ENCODE measurements at places on chromosomes 16 and 17.

GRCh38 chr17:2344528-2344927, 7.2 kb downstream of the SGSM2 start:
- no peak for DNase-seq

- DNase-seq = no peak
Measured at GRCh38 chr17:6299275-6299674, 135.6 kb downstream of the AIPL1 start.

DNA sequence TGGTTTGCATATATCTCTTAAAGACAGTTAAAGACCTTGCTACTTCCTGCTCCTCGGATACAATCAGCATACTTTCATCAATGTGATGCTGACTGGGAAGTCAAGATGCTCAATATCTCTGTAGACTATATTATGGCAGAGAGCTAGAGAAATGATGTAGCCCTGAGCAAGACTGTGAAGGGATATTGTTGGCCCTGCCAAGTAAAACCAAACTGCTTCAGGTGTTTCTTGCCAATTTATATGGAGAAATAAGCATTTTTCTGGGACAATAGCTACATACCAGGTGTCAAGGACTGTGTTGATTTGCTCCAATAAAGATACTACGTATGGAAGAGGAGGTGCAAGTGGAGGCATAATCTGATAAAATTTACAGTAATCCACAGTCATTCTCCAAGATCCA, 4.7 kb upstream of the EFCAB5 start:
- DNase-seq = no peak

- no peak for DNase-seq
Measured at GRCh38 chr17:82118815-82119380, 20.9 kb upstream of the FASN start.

- DNase-seq = no peak
Measured at GRCh38 chr17:21524211-21524591, 148.0 kb downstream of the KCNJ12 start.

DNA sequence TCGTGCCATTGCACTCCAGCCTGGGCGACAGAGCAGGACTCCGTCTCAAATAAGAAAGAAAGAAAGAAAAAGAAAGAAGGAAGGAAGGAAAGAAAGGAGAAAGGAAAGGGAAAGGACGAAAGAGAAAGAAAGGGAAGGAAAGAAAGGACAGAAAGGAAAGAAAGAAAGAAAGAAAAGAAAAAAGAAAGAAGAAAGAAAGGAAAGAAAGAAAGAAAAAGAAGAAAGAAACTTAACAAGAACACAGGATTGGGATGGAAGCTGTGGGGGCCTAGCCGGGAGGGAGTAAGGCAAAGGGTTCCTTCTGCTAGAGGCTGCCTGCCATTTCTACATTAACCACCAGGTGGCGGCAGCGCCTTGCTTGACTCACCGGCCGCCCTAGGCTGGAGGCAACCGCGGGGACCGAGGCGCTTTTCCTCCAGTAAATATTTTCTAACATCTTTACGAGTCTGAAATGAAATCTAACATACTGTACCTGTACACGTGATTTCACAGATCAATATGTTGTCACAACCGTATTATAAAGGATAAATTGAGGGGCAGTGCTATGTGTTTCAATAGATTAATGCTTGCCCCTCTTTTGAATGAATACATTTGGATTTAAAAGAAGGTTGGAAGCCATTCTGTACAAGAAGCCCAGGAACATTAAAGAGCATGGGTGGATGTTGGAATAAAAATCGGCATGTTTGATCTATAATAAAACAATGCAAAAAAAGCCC, 6.1 kb downstream of the GJD3 start:
- DNase-seq = peak; percentile 87

GRCh38 chr17:35645923-35646322, 58.8 kb downstream of the AP2B1 start:
- no peak for DNase-seq

DNA sequence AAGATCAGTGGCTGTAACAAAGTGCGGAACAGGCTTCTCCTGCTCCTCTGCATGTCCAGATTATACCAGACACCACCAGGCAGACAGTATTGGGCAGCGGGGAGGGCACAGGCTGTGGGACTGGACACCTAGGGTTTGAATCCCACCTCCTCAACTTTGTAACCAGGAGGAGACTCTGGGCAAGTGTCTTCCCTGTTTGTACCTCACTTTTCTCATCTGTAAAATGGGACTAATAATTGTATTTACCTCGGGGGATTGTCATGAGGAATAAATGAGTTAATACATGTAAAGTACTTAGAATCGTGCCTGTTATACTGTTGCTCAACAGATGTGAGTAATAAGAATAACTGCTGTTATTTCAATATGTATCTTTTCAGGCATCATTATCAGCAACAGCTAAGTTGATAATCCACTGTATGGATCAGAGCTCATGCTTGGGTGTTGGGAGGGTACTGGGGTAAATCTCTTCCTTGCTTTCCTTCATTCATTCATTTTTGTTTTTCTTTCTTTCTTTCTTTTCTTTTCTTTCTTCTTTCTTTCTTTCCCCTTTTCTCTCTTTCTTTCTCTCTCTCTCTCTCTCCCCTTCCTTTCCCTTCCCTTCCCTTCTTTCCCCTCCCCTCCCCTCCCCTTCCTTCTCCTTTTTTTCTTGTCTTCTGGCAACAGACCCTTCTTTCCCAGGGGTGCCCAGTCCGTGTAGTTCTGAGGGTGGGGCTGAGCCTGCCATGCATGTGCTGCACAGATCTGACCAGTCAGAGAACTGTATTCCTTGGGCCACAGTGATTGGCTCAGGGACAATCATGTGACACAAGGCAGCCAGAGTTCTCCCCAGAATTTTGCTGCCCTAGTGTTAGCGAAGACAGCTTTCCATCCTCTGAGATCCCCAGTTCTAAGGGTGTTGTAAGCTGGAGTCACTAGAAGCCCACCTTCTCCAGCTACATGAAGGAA, 25.3 kb upstream of the BRD7 start:
- no peak for DNase-seq

GRCh38 chr16:47504599-47504998, 43.5 kb downstream of the PHKB start:
- DNase-seq = no peak

DNA sequence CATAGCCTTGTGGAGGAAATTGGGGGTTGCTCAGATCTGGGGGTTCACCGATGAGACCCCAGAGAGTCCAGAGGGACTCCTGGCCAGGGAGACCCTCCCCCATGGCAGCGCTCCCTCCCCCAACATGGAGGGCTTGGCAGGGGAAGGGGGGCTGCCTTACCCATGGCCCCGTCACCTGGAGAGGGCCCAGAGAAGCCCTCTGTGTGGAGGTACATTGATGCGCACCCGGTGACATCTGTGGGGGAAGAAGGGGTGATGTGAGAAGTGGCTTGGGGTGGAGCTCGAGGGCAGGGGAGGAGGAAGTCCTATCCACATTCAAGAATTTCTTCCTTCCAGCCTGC, 16.2 kb downstream of the ETV4 start:
- DNase-seq = no peak

- no peak for DNase-seq
Measured at GRCh38 chr17:82480318-82480717, 21.8 kb downstream of the NARF start.

GRCh38 chr16:5622234-5622884, 524.8 kb upstream of the EEF2KMT start:
- no peak for DNase-seq

- no peak for DNase-seq
Measured at GRCh38 chr16:67708368-67708771, 10.7 kb downstream of the GFOD2 start.

- DNase-seq = no peak
Measured at GRCh38 chr16:20242568-20243255, 84.6 kb downstream of the GP2 start.

GRCh38 chr16:56068816-56069215, 122.5 kb upstream of the GNAO1 start:
- no peak for DNase-seq

- DNase-seq = no peak
Measured at GRCh38 chr16:56414366-56414765, 11.0 kb downstream of the AMFR start.

DNA sequence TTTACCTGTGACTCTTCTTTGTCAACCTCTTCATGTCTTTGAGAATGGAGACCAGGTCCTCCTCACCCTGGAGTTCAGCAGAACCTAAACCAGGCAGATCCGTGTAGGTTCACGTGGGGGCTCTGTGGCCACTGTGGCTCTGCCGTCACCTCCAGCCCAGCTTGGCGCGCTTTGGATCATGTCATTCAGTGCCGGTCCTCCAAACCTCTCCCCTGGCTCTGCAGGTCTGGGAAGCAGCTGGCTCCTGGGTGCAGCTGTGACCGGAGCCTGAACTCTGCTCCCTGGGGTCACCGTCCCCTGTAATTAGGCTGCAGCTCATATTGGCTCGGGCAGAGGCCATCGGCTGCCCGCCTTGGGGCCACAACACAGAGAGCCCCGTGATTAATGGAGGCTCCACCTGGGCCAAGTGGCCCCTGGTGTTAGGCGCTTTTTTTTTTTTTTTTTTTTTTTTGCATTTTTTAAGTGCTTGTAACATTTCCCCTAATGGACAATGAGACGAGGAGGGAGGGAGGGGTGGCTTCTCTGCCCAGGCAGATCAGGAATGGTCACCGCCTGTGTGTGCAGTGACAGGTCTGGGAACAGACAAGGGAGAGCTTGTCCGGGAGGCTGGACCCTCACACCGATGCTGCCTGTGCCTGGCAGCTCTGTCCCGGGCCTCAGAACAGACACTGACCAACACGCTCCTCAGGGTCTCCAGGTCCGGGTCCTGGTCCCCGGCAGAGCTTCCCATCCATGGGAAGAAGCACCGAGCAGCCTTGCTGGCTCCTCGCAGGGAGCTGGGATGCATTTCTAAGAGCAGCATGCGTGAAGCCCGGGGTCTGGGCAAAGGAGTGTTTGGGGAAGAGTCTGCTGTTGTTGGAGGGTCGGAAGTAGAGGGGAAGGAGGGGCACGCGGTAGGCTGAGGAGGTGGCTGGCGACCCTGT, 247.9 kb downstream of the SEC14L1 start:
- peak; percentile 94 for DNase-seq

- peak; percentile 82 for DNase-seq
Measured at GRCh38 chr17:14373614-14374259, 72.9 kb downstream of the HS3ST3B1 start.

GRCh38 chr16:73025856-73026210, 22.1 kb downstream of the ZFHX3 start:
- DNase-seq = no peak

DNA sequence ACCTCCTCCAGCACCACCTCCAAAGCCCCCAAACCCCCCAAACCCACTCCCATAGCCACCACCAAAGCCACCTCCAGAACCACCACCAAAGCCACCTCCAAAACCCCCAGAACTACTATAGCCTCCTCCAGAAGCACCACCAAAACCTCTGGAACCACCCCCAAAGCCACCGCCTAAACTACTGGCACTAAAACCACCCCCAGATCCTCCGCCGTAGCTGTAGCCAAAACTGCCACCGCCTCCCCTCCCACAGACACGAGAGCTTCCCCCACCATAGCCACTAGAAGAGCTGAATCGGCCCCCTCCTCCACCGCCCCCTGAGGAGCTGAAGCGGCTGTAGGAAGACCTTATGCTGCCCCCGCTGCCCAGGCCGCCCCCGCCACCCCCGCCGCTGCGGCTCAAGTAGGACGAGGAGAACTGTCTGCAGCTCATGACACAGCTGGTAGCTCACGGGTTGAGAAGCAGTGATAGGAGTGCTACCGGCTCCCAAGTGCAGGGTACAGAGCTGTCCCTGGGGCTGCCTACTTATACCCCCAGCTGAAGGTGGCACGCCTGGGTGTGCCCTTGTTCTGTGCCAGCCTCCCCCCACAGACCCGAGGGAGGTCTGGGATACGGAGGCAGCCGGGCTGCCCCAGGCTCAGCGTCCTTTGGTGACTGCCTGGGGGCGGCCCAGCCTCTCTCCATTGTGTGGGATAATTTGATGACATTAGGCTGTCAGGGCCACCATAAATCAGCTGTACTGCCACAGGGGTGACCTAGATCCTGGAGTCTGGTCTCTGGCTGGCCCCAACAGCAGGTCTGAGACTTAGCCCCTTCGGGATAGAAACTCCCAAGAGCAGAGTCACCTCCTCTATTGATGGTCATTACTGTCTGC, at the start of gene KRT9:
Gene KRT9 (minus strand): TSS at position 499 of the 874 bp plus-strand sequence. CDS start 67 bp downstream, at position 432.
- no peak for DNase-seq

- no peak for DNase-seq
Measured at GRCh38 chr16:74580833-74581232, 26.1 kb downstream of the GLG1 start.

DNA sequence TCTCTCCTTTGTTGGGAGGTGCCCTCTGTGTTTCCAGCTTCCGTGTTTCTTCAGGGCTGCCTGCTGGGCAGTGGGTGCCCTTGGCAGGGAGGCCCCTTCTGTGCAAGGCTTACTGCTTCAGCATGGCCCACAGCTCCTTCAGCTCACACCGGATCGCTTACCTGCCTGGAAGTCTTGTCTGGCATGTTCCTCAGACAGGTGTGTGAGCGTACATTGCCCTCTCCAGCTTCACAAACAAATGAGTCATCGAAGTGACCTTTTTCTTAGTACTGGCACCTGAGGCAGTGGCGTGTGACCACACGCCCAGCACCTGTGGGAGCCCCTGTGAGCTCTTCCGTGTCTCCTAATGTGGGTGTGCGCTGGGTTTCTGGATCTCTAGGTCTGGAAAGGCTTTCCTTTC, 3.5 kb downstream of the RAB40C start:
- no peak for DNase-seq

- DNase-seq = peak; percentile 86
Measured at GRCh38 chr16:69941251-69942098, 9.7 kb upstream of the CLEC18A start.

DNA sequence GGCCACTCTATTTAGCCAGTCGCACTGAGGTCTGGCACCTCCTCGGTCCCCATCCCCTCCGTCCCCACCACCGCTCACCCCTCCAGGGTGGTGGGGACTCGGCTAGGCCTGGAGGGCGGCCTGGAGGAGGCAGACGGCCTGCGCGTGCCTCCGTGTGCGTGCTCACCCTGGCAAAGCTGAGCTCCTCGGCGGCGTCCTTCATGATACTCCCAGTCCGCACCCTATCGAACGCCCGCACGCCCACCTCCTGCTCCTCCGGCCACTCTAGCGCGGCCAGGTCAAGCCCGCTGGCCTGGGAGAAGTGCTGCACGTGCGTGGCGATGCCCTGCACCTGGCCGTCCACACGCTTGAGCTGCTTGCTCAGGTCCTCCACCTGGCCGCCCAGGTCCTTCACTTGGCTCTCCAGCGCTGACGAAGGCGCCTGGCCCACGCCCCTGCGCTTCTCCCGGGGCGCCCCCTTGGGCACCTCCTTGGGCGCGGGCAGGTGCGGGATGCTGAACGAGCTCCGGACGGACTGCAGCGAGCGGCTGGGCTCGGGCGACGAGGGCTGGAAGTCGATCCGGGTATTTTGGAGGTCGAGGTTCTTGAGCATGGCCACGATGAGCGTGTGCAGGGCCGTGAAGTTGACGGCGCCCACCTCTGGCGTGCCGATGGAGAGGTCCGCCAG, 644 bp downstream of the QRICH2 start:
- DNase-seq = no peak

DNA sequence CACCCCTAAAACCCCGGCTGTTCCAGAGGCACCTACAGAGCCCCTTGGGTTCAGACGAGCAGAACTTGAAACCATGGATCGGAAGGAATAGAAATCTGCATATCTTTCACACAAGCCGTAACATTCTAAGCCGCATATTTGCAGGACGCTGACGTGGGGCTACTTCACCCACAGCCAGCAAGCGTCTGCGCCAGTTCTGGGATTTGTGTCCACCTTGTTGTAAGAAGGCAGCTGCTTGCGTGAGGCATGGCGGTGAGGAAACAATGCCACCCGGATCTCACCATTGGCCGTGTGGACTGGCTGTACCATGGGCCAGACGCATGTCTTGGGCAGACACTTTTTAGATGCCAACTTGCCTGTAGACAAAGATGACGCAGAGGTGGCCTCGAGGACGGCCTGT, 34.5 kb downstream of the TNFRSF13B start:
- peak; percentile 24 for DNase-seq

- DNase-seq = no peak
Measured at GRCh38 chr17:68598074-68598473, 3.1 kb downstream of the FAM20A start.

- DNase-seq = no peak
Measured at GRCh38 chr16:87484487-87485331, 8.1 kb downstream of the ZCCHC14 start.

Measured in left lobe of liver (tissue), 2 donors.